ENCODE measurements at places on chromosomes 4 and X.

DNA sequence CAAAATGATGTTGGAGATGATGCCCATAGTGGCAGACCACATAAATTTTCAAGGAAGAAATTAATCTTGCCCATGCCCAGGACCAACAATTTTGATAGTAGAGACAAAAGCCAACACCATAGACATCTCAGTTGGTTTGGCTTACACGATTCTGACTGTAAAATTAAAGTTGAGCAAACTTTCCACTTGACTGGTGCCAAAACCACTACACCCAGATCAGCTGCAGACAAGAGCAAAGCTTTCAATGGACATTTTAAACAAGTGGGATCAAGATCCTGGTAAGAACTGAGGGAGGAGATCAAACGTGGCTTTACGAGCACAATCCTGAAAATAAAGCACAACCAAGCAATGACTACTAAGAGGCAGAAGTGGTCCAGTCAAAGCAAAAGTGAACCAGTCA is 90.7 kb downstream of the PAPSS1 start:
- DNase-seq: no peak

GRCh38 chrX:74781507-74782034 is 143.7 kb downstream of the NEXMIF start:
- no peak for DNase-seq

DNA sequence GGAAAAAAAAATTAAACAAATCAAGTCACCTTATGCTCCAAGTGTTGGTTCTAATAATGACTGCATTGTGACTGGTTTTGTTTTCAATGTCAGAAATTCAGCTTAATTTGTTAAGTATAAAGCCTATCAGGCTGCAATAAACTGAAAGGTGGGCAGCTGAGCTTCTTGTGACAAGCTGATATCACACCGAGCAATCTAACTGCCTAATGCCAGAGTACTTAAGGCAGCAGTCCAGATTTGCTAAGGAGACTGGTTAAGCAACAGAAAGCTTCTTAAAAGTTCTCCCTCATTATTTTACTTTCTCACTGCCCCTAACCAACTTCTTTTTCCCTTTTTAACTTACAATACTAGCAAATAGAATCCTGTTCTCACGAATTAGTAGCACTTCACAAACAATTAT is 201.0 kb downstream of the MAB21L2 start:
- DNase-seq: no peak

DNA sequence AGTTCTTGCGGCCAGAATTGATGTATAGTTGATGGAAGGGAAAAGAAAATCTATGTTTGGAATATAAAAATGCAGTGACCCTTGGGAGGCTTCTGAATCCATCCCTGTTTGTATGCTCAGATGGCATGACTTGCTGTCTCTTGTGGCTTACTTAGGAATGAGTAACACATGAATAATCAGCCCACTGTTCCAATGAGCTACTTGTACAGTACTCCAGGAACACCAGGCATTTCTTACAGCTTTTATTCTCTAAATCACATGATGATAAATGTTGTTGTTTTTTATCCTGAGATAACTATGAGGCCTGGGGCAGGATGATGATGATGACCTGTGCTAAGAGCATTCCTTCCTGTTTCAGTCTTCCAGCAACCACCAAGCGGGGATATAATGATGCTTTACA is 18.9 kb downstream of the TMPRSS11E start:
- no peak for DNase-seq

GRCh38 chrX:10660171-10660570 is 39.8 kb upstream of the MID1 start:
- DNase-seq: no peak

DNA sequence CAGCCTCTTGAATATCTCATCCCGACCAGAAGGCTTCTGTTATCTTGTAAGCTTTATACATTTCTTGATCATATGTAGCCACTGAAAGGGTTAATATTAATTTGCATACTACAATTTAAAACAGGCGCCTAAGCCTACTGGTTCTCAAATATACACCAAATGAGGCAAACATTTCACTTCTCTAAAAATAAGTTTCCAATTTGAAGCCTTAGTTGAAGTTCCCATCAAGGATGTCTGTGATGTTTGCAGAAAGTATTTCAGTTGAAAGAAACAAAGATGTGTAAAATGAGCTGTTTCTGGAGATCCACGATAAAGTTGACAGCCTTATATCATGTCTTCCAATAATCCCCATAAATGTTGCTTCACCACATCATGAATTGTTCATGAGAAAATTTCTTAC is 70.6 kb downstream of the KIT start:
- DNase-seq: no peak

All from forelimb muscle (tissue), 1 donor.